ENCODE measurements at places on chromosomes 11 and 22.

DNA sequence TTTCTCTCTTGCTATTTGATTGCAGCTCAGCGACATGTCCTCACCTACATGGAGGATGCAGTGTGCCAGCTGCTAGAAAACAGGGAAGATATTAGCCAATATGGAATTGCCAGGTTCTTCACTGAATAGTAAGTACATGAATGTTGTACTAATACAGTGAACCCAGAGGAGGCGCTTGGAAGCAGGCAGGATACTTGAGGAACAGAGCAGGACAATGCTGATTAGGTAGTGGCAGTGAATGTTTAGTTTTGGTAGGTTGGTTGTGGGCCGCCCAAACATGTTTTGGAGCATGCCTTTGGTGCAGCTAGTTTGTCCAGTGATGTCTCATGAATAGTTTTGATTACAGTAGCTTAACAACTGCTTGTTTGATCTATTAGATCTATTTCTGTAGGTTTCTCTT is 50.6 kb downstream of the CSTPP1 start:
- DNase-seq, result no peak

DNA sequence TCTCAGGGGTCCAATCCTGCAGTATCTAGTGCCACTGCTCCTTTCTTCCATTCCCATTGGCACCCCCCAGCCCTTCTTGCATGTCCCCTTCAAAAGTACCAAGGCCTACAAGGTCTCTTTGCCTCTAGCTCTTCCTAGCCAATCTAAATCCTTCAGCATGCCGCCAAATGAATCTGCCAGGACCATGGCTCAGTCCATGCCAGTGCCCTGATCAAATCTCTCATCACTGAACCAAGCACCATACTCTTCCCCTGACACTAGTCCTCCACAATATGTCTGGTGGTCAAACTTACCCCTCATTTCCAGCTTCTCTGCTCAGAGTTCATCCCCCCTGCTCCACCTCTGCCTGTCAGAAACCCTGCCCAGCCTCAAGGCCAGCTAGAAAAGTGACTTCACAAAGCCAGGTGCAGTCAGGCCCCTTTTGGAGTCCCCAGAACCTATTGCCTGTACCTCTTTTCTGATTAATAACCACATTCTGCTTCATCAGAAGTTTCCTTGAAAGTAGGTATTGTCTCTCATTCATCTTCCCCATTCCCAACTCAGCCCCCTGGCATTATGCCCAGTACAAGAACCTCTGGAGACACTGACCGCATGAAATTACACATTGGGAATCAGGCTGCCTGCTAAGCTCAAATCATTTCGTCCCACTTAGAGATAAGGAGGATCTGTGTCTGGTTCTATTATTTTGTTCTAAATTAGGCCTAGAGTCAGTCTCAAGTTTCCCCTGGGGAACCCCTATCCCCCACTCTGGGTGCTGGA is 11.4 kb downstream of the FEN1 start:
- no peak for DNase-seq

- DNase-seq, result peak; percentile 69
These were observed 66.9 kb downstream of the TBC1D22A start for GRCh38 chr22:46829117-46829891.

- DNase-seq, result no peak
These were observed 850 bp upstream of the MIF start for GRCh38 chr22:23893121-23893944.

DNA sequence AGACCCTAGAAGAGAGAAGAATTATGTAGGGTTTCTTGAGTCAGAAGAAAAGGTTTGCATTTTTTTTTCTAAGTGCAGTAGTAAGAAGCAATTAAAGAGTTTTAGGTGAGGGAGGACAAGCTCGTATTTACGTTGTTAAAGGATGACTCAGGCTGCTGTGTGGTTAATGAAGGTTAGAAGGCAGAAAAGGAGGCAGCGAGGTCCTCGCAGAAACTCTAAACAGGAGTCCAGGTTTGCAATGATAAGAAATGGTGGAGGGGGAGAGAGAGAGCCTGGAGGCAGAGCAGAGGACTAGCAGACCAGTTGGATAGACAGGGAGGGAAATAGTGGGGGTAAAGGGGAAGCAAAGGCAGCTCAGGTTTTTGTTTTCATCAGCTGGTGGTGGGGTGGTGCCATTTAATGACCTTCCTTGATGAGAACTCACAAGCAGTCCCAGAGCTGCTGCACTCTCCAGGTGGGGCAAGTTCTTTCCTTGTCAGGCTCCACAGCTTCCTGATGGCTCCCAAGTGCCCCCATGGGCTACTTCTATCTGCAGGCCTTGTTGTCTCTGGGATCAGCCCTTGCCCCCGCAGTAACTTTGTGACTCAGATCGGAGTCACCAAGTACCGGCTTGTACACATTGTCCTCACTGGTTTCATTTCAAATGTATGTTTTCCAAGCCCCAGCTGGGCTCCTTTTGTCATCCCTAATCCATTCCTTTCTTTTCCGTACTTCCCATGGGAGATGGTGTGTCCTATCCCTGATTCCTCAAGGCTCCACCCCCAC is 8.3 kb upstream of the INSC start:
- no peak for DNase-seq

- DNase-seq, result no peak
These were observed 247.5 kb downstream of the GRIK4 start for GRCh38 chr11:120759046-120759445.

- DNase-seq, result no peak
These were observed 103.4 kb downstream of the BRD1 start for GRCh38 chr22:49724030-49724892.

- no peak for DNase-seq
These were observed 2.6 kb downstream of the ANO1 start for GRCh38 chr11:70080763-70081162.

GRCh38 chr11:112163875-112164685 is at the start of gene IL18:
Gene IL18, minus strand, starts transcription at chr11:112164094. Its CDS starts 9,041 bp downstream, at chr11:112155053.
- DNase-seq, result peak; percentile 89

- no peak for DNase-seq
These were observed 22.1 kb downstream of the CD44 start for GRCh38 chr11:35160902-35161597.

DNA sequence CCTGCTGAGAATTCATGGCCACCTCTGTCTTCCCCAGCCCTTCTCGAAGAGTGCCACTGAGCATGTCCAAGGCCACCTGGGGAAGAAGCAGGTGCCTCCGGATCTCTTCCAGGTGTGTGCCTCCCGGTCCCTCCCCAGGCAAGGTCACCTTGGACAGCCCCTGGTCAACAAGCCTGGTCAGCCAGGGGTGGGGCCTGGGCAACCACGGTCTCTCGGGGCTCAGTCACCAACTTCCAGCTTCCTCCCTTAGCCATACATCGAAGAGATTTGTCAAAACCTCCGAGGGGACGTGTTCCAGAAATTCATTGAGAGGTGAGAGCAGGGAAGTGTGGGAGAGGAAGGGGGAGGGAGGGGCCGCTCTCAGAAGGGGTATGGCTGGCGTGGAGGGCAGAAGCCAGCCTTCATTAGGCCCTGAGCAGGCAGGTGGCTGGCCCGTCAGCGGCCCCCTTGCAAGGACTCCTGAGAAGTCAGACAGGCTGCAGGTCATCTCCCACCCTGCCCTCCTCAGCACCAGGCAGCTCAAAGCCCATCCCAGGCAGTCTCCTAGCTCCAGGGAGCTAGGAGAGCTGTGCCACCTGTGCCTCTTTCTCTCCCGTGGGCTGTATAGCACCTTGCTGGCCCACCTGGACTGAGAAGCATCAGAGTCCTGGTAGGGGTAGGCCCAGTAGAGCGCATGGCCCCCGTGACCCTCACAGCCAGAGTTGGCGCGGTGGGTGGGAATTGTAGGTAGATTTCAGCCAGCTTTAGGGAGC is 9.3 kb upstream of the ANKRD13D start:
- no peak for DNase-seq

- peak; percentile 79 for DNase-seq
These were observed 28.4 kb downstream of the KIAA0930 start for GRCh38 chr22:45212306-45212709.

DNA sequence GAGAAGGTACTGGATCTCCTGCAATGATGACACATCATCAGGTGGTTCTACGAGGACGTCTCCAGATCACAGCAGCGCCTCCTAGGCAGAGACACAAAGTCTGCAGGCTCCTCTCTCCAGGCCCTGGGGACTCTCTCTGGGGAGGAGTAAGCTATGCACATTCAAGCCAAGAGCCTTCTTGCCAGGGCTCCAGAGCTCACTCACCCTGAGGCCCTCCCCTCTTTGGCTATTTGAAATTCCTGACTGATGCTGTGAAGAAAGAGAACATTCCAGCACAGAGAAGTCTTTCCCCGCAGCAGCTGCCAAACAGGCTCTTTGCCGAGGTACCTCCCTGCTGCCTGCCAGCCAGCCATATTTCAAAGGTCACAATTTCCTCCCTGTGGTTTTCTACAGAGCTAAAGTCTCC is 204.9 kb downstream of the CSNK2A3 start:
- peak; percentile 64 for DNase-seq

DNA sequence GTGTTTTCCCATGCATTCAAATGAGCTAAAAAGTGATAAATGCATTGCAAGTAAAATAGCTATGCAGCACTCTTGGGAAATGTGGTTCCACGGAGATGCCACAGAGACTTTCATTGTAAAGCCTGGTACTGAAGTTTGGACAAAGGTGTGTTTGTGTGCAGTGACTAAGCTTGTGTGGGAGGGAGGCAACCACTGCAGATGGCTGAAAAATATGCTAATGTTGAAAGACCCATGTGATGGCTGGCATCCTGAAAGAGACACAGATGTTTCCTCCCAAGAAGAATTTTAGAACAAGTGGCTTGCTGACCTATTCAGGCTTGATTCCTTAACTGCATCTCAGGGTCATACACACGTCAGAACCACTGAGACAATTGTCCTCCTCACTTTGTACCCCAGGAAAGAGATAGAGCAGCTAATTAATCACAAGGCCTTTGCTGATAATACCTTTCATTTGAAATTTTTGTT is 73.8 kb downstream of the FAM76B start:
- DNase-seq, result no peak

DNA sequence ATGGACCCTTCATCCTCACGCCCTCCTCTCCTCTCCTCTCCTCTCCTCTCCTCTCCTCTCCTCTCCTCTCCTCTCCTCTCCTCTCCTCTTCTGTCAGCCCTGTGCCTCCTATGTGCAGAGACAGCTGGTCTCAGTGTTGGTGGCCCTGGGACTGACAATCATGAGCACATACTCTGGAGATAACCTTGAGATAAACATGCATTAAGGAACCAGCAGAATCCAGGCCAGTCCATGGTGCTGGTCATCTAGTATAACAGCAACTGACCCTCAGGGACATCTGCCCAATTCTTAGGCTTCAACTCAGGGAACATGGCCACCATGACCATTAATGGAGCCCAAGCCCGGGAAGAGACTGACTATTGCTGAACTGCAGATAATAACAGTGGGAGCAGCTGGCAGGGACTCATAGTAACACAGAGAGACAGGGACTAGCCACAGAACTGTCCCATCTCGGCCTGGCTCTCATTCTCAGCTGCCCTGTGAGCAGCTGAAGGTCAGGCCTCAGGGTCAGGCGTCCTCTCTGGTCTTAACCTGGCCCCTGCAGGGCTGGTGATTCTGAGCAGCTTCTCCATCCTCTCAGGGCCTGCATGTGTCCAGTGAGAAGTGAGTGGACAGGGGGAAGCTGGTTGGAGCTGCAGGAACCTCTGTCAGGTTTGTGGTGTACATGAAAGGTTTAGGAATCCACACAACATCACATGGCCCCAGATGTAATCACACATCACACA is 45.4 kb downstream of the GGTLC2 start:
- no peak for DNase-seq

DNA sequence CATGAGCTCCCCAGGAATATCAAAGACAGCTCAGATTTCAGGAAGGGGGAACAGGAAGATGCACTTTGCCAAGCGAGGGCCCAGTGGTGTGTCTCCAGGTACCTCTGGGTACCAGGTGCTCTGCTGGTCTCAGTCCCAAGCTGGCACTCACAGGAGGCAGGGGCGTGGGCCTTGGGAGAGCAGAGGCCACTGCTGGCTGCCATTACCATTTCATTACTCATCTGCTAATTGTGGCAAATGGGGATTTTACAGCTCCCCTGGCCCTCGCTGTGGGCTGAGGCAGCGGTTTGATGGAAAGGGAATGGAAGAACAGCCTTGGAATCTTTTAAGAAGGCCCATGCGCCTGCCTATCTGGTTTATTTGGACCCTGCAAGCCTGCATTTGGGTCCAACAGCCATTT is 192.0 kb upstream of the NAV2 start:
- no peak for DNase-seq

DNA sequence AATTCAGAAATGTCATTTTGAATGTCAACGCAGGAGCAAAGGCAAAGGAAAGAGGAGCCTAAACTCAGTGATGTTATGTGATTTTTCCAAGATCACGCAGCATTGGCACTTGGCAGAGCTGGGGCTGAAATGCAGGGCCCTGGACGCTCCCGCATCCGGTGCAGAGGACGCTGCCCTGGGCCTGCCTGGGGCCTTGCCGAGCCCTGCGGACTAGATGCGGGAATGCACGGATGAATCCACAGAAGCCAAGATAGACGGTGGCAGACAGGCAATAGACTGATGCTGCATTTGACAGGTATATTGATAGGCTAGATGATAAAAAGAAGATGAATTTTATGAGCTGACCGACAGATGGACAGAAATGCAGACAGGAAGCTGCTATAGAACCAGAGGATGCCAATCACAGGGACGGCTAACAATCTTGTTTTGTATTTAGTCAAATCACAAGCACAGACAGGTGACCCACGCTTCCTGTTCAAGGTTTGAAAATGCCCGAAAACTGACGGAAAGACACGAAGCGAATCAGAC is 696 bp upstream of the MARK2 start:
- no peak for DNase-seq

DNA sequence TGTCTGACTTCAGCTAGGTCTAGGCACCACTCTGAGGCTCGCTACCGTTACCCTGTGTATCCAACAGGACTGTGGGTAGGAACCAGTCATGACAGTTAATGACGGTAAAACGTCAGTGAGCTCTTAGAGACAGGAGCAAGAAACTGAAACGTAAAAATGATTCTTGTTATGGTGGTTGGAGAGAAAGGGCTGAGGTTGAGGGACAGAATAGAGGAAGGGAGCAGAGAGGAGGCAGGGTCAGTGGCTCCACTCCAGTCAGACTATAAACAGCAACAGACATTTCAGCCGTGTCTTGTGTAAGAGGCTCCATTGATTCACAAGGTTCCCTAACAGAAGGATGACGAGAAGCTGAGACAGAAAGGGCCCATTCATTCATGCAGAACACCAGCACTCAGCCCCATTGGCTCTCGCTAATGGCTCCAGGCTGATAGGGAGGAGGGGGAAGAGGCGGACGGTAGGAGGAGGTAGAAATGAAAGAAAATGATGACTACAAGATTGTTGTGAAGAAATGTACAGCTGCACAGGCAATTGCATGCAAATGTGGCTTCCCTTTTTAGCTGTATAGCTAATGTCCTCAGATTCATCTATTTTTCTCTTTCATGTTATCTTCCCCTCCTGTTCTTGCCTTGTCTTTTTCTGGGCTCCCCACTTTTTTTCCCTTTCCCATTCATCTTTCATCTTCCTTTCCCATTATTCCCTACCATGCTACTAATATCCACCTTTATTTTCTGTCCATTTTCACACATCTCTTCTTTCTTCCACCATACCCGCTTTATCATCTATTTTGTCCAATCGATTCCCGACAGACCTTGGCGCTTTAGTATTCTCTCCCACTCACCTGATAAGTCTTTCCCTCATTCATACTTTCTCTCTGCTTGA is 34.3 kb downstream of the ETS1 start:
- peak; percentile 12 for DNase-seq

All from ACHN (cell line).